GM12892 (cell line): ENCODE measurements at places on chromosomes 2 and 18.

DNA sequence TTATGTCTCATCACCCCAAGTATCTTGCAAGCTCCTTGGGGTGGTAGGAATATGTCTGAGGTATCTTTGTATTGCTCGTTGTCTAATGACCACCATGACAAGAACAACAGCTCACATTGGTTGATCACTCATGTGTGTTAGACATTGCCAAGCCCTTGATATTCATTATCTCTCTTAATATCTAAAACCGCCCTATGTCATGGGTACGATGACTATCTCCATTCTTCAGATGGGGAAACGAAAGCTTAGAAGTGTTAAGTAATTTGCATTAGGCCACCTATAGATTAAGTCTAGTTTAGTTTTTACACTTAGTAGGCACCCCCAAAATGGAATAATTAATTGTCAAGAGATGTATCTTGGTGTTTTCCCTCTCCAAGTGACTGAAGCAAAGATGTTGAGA lies 57.0 kb downstream of the ICOS start:
- no peak for DNase-seq

- DNase-seq: no peak
Measured at GRCh38 chr2:173213181-173213580, 137.5 kb downstream of the MAP3K20 start.

DNA sequence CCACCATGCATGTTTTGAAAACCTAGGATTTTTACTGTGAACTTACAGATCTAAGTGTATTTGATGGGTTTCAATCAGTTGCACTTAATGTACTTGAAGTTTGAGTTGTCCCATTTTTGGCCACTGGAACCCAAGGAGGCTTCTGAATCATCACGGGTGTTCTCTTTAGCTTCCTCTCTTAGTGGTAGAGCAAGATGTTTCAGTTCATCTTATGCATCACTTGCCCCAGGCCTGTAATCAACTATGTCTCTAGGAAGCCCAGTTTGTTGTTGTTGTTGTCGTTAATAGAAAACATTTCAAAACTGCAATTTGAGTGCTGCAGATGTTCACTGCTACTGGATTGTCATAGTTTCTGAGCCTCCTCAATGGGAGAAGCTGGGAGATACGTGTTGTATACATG lies 97.0 kb downstream of the FHOD3 start:
- no peak for DNase-seq

GRCh38 chr2:183543222-183543621 lies 419.0 kb downstream of the NUP35 start:
- DNase-seq: no peak

DNA sequence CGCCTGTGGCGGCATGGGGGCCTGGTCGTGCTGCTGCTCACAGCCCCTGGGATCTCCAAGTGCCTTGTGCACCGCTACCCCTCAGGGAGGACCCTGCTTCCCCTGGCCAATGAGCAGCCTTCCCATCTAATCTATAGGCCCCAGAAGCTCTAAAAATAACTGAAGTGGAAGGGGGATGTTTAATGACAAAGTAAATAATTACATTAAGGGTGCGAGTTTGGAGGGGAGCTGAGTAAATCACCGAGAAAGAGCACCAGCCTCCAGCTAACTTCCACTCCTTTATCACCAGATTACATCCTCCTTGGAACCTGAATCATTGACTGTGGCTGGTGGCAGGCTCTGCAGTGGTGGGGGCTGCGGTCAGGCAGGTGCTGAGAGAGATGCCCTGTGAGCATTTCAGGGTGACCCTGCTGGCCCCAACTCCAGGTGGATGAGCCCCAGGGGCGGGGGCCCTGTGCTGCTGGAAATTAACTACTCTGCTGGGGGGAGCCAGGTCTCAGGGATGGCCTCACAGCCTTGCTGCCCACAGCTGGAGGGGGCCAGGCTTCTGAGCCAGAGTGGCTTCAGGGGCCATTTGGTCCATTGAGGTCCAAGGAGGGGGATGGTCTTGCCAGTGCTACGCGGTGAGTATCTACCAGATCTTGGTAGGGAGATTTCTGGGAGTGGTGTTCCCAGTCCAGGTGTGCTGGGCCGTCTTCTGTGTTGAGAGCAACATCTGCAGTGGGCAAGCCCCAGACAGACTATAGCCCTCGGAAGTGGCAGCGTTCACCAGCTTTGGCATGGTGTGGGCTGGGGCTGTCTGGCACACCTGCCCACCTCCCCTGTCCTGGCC lies 74.2 kb downstream of the GLI2 start:
- no peak for DNase-seq

DNA sequence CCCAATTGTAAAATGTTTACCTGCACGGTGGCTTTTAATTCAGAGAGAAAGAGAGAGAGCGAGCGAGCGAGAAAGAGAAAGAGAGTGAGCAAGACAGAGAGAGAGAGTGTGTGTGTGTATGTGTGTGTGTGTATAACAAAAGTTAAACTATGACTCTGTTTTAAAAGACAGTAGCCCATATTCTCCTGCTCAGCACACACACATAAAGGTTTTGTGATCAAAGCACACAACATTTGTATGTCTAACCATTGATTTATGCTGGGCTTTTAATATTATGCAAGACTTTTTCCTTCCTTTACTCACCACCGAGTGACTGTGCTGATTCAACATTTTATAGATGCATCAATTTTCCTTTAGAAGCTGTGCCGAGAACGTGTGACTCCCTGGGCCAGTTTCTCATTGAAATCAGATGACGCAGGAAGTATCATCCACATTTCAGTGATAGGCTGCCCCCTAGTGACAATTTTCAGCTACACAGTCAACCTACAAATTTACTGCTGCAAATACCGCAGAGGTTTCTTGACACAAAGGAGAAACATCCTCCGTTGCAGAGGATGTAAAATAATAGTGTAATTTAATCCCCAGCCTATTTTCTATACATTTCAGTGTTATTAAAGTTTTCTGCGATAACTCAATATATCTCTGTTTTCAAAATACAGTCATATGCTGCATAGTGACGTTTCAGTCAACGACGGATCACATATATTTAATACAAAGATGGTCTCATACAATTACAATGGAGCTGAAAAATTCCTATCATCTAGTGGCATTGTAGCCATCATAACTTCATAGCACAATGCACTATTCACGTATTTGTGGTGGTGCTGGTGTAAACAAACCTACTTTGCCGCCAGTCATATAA lies 165.9 kb upstream of the TANK start:
- DNase-seq: no peak

DNA sequence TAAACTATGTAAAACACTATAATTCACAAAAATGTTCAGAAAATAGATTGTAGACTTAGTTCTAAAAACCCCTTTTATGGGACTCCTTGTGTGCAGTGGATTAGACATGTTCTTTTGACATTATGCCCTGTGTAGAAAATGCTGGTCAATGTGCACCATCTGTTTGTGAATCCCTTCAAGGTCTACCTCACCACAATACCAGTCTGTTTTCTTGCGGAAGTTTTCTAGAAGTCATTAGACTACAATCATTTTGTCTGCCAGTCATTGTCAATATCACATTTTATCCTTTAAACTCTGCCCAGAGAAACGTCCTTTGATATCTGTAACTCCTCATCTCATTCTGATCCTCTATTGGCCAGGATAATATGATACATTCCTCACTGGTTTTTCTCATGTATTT lies 7.8 kb downstream of the ITGA4 start:
- no peak for DNase-seq

- no peak for DNase-seq
Measured at GRCh38 chr18:10312326-10313015, 142.0 kb upstream of the APCDD1 start.

- DNase-seq: no peak
Measured at GRCh38 chr18:54260396-54261072, 8.8 kb upstream of the POLI start.

GRCh38 chr2:71727562-71727961 lies 274.2 kb downstream of the DYSF start:
- no peak for DNase-seq

DNA sequence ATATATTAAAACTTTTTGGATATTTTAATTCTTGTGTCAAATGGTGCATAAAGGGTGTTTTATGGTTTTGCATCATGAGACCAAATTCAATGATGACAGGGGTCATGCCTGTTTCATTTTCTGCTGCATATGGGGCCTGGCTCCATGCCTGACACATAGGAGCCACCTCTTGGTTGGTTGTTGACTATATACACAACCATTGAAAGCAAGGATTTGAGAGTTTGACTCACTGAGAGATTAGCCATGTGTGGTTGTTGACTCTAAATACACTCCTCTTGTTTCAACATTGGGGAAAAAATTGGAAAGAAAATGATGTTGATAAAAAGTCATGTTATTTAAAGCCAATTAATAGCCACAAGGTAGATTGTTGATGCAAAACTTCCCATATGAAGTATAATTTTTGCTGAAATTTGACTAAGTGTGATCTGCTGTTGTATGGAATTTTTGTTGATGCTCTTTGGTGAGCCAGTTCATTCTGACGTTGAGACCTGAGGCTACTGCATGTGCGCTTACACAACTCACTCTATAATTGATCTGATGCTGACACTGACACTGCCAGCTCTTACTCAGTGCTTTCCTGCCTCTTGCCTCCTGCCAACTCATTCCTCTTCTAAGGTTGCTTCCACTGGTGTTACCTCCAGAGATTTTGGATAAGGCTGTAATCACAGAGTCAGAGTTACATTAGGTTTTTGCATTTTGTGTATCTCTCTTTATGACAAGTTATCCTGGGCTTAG lies 446.2 kb upstream of the SLC14A2 start:
- no peak for DNase-seq

DNA sequence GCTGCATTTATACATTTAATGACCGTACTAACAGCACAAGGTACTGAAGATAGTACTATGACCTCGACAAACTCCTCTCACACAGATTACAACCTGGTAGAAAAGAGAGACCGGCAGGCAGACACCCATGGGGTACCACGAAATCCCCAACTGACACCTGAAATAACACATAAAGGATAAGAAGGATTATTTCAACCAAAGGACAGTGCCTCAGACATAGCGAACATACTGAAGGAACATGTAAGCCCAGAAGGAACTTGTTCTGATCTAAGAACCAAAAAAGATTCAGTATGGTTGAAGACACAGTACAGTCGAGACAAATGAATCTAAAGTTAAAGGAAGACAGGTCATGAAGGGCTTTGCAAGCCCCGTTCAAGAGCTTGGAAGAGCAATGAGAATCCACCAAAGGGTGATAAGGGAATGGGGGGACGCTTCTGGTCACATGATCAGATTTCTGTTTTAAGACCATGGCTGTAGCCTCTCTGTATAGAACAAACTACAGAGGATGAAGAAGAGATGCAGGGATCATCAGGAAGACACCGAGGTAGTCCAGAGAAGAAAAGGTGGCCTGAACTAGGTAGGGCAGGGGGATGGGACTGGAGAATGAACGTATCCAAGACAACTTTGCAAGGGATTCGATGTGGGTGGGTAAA lies 902 bp downstream of the MCFD2 start:
- no peak for DNase-seq

- DNase-seq: peak; percentile 52
Measured at GRCh38 chr2:238287737-238288649, at the start of gene PER2. TSS of gene PER2 (minus strand) at chr2:238288610. CDS start at chr2:238277936, 10,674 bp downstream.

DNA sequence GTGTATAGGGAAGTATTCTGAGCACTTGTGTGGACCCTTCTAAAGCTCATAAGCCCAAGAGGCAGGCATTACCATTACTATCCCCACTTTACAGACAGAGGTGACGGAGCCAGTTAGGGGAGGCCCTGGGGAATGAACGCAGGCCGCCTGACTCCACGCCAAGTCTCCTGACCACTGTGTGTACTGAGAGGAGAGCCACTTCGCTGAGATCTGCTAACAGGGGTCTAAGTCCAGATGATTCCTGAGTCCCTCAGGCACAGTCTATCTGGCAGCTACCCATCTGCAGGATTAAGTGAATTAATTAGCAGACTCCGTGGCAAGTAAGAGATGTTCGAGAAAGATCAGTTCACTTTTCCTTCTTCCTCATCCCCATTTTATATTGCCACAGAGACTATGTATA lies 13.7 kb downstream of the CYB5A start:
- DNase-seq: no peak

GRCh38 chr2:187124529-187124928 lies 275.6 kb upstream of the ZSWIM2 start:
- DNase-seq: no peak

DNA sequence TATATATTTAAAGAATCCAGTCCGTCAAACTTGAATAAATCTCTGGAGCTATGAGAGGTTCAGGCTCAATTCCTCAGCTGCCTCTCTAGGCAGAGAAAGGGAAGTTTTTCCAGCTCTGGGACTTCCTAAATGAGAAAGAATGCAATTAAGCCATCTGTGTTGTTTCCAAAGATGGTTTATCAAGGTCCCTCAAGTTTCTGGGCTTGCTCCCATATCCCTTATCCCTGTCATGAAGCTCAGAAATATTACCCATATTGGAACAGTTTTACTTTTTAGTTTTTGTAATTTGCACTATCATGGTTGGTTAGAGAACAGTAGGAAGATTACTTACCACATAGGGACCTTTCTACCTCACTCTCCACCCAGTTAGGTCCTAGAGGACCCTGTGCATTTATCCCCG lies 1.4 kb downstream of the CNTNAP5 start:
- no peak for DNase-seq

- no peak for DNase-seq
Measured at GRCh38 chr2:36512705-36513104, 85.3 kb downstream of the FEZ2 start.

GRCh38 chr18:26438980-26439379 lies 109.4 kb downstream of the KCTD1 start:
- peak; percentile 41 for DNase-seq

DNA sequence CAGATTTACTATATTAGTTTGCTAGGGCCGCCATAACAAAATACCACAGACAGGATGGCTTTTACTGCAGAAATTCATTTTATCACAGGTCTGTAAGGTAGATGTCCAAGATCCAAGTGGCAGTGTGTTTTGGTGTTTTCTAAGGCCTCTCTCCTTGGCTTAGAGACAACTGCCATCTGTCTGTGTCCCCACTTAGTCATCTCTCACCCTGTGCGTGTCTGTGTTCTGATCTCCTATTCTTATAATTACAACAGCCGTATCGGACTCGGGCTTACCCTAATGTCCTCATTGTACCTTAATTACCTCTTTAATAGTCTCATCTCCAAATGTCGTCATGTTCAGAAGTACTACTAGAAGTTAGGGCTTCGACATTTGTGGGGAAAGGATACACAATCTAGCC lies 362.3 kb upstream of the CDH19 start:
- no peak for DNase-seq

DNA sequence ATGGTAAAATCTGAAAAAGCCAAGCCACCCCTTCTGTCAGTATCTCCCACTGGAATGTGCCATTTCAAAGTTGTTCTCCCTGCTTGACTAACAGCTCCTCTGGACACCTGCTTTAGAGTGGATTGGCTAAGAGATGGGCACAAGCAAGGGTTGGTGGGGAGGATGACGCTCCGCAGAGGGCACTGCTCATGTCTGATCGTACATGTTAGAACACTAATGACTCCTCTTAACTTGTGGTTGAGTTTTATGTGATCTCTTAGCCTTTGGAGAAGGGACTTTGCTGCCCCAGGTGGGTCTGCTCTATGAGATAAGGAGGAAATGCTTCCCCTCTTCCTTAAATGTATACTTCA lies 8.2 kb upstream of the KIAA2012 start:
- DNase-seq: no peak
